ENCODE measurements at places on chromosomes 12 and 14.

DNA sequence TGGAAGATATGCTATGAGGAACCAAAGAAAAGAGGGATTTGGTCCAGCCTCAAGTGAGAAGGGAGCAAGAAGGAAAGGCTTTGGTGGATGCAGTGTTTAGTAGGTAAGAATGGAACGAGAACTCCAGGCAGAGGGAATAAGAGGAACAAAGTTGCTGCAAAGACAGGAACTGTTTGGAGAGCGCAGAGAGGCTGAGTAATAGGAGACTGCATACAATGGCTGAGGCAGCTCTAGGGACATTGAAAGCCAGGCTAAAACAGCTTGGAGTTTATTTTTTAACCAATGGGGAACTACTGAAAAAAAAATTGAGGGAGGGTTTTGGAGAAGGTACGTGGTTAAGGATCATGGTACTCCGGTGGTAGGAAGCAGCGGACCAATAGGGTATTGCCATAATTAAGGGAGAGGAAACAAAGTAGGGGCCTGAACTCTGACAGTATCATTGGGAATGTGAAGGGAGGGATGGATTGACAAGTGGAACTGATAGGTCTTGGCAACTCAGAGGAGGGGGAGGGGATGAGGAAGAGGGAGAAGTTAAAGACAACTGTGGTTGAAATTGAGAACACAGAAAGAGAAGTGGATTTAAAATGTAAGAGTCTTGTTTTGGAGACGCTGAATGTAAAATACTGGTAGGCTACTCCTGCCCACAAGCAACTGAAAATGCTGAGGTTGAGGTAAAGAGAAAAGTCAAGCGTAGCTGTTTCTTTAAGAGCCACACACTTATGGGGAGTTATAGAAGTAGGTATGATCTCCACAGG is 4.8 kb downstream of the ASCL4 start:
- no peak for DNase-seq

DNA sequence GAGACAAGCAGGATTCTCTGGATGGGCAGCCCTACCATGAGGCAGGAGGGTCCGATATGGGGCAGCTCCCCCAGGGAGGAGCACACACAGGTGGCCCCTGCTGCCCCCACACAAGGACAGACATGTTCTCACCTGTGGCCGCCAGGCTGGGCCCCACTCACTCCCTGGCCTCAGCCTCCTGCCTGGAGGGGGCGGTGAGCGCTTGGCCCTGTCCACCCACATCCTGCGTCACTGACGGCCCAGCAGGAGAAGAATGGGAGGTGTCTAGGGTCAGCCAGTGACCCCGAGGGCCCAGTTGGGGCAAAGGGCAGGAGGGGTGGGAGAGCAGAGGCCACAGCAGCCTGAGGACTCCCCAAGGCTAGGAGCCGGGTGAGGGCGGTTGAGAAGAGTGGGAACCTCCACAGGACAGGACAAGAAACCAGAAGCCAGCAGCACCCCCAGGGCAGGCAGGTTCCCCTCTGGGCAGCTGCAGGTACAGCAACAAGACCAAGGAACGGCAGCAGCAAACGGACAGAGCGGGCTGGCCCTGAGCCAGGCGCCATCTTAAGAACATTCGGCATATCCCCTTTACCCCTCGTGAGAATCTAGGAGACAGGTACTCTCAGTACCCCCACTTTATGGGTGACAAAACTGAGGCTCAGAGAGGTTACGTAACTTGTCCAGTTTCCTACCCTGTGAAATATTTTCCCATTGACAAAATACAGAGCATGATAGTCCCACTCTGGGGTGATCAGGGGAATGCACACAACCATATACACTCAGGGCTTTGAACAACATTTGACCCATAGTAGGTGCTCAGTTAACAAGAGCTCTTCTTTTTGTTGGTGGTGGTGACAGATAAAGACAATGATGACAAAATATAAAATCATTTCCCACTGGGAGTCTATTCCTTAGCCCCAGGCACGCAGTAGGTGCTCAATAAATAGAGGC is 74.3 kb downstream of the NCOR2 start:
- no peak for DNase-seq

DNA sequence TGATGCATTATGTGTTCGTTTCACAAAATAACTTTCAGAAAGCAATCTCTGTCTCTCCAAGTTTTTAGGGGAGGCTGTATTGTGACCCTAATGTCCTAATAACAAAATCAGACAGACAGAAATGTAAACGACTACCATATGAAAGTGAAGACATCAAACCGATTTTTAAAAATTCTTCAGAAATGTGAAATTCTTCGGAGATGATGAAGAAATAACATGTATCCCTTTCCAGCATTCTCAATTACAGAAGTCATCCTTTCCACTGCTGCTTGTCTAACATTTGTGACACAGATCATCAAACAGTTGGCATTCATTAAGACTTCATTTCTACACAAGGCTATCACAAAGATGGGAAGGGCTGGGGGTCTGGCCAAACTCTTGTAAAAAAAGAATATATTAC is 41.0 kb downstream of the DMAC2L start:
- no peak for DNase-seq

DNA sequence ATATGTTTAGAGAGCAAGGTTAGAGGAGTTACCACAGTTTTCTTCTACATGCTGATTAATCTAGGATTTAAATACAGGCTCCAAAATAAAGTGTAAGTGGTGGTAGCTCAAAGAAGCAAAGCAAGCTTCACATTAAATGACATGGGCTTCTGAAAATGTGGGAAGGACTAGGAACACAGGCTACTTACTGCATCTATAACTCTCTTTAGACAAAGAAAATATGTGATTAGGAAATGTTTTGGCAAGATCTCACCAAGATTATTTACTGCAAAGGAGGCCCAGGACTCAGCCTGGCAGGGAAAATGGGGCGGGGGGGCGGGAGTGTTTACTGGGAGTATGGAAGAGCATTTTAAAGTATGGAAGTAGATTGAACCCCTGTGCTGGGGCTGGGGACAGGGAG is 39.4 kb downstream of the ETV6 start:
- no peak for DNase-seq

GRCh38 chr12:103640410-103640809 is 53.3 kb downstream of the STAB2 start:
- no peak for DNase-seq

GRCh38 chr12:59077153-59077552 is 156.8 kb upstream of the LRIG3 start:
- no peak for DNase-seq

DNA sequence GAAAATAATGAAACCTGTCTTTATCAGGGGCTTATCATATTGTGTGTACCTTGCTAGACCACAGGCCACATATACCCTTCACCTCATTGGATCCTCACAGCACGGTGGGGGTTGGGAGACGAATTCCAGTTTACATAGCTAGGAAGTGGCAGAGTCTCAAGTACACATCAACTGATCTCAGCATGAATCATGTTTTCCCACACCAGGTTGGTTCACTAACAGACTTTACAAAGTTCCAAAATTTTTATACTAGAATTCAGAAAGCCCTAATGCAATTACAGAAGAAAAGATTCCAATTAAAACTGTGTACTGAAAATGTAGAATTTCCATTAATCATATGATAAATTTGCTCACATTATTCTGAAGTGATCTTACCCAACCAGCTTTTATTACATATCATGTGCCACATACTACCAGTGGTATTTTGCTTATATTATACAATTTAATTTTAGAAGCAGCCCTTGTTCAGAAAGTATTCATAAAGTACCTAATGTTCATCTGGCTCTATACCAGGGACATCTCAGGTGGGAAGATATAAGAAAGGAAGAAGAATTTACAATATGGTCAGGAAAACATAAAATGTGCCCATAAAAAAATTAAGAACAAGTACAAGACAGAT is 196.2 kb downstream of the ITPR2 start:
- no peak for DNase-seq

DNA sequence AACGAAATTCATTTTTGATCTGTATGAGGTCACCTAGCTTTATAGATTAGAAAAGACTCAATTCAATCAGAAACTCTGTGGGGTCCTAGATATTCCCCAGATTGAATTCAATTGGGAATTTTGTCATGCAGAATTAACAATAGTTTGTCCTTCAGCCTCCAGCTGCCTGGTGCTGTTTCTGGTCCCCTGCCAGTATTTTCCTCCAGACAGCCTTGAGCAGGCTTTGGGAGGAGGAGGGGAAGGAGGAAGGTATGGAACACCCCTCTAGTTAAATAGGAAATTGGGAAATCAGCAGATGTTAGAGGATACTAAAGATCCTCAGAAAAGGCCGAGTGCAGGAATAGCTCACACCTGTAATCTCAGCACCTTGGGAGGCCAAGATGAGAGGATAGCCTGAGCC is 10.6 kb downstream of the GRIP1 start:
- DNase-seq = no peak

- DNase-seq = no peak
Measured at GRCh38 chr12:46445551-46446235, 73.1 kb upstream of the SLC38A2 start.

DNA sequence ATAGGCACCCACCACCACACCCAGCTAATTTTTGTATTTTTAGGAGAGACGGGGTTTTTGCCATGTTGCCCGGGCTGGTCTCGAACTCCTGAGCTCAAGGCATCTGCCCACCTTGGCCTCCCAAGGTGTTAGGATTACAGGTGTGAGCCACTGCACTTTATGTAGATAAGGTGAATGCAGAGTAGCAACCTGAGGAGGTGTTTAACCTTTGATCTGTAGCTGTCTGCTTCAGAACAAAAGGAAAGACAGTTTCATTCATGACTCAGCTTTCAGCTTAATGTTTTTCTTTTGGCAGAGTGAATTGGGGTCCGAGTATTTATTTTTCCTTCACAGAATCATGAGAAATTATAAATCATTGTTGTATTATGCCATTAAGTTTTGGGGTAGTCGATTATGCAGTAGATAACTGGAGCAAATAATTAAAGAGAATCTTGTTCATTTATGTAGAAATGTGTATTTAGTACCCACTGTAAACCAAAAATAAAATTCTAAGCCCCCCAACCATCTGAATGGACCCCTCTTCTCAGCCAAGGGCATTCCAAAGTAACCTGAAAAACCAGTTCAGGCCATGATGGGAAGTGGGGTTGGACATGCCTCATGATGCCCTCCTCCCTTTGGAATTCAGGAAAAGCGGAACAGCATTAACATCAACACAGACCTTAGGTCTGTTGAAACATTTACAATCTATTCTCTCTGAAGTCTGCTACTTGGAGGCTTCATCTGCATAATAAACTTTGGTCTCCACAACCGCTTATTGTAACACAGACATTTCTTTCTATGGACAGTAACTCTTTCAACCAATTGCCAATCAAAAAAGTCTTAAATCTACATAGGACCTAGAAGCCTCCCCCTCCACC is 10.7 kb upstream of the STX2 start:
- DNase-seq = no peak

DNA sequence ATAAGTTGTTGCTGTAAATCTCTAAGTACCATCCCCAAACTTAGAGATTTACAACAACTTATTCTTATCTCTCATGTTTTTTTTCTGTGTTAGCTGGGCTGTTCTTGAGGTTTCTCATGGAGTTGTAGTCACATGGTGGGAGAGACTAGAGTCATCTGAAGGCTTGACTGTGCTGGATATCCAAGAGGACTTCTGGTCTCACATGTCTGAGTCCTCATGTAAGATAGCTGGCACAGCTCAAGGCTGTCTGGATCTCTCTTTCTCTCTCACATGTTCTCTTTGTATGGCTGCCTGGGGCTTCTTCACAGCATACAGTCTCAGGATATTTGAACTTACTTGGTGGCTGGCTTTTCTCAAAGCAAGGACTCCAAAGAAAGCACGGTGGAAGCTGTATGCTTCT is 63.8 kb downstream of the DACT1 start:
- no peak for DNase-seq

- DNase-seq = no peak
Measured at GRCh38 chr12:90393089-90393488, 561.9 kb downstream of the CCER1 start.

DNA sequence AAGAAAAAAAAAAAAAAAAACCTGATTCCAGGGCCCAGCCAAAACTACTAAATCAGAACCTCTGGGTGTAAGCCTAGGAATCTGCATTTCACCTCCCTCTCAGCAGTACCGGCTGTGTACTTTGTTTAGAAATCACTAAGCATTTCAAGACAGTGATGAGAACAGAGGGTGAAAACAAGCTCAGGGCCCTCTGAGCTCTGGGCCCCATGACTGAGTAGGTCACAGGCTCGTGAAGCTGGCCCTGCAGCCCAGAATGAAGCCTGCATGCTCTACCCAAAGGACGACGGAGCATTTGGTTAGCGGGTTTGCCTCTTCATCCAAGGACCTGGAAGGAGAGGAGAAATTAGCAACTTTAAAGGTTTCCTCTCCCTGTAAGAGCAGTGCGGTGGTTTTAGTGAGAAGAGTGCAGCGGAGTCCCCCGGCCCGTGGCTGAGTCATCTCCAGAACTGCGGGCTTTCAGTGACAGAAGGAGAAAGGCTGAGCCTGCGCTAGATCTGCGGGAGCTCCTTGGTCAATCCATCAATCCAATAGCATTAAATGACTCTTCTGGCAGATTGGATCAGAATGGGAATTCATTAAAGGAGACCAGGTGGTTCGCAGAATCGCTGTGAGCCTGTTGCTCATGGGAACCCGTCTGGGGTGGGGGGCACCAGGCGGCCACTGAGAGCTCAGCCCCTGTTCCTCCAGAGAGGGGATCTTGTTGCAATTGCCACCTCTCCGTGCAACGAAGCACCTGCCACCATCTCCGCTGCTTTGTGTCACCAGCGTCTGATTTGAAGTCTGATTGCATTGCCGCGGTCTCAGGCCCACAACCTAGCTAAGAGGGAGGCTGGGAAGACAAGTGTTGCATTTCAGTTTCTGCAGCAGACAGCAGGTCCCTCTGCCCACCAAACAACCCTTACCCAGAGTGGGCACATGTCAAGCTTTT is 7.3 kb downstream of the IL31 start:
- DNase-seq = no peak

DNA sequence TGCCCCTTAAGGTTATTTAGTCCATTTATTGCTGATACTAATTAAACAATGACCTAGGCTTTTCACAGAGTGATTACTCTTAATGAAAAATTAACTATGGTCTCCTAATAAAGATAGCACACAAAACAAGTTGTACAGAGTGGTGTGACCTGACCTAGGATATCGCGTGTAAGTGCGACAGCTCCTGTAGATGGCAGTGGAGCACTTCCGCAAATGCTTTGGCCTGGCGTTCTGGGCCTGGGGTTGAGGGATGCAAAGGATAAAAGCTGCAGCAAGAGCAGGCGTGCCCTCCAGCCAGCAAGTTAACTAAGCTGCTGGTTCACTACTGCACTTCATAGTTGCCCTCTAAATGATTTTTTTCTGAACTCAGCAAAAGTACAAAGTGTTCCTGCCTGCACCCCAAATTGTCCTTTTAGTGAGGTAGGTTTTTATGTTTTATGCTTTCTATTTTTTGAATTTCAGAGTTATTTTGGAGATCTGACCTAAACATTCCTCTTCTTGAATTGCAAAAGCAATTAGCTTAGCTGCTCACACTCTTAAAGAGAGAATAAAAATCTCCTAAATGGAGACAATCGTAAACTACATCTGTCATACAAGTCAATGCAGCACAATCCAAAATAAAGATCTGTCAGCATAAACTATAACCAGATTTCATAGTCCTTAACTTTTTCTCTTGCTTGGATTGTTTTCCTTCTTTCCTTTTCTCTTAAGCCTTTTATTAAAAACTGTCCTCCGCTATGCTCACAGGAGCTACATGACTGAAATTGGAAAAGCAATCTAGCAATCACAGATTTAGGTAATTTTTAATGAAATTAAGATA is 379.6 kb downstream of the LRIG3 start:
- peak; percentile 9 for DNase-seq

GRCh38 chr14:93720981-93721483 is 67.3 kb downstream of the PRIMA1 start:
- no peak for DNase-seq
